ENCODE measurements at places on chromosomes 2 and 18.

DNA sequence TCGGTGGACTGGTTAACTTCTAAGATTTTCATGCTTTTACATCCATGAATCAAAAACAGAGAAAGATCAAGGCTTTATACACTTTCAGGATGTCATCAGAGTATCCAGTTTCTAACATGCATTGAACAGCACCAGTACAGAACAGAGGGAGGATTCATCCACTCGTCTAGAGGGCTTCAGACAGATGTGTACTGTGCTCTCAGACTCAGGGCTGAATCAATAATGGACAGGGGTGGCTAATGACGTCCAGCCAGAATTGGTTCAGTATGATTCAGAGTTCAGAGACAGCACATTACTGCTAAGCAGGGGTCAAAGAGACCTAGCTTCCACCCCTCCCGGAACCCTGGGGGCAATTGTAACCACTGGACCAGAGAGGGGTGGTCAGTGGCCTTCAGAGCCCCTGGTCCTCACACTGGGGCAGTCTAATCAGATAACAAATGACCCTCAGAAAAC, 37.3 kb downstream of the RNU4ATAC start:
- peaks cover 18% of the 10 kb centered on the region for H3K4me1 ChIP-seq
- no peak overlapping the region for H3K4me3 ChIP-seq
- no peaks in the 10 kb centered on the region for H3K27me3 ChIP-seq
- no peak overlapping the region for H3K27ac ChIP-seq
- peaks cover 3% of the 10 kb centered on the region for H3K36me3 ChIP-seq

GRCh38 chr2:195368249-195369217, 288.5 kb upstream of the SLC39A10 start:
- no peaks in the 10 kb centered on the region for H3K4me1 ChIP-seq
- no peak overlapping the region for H3K4me3 ChIP-seq
- DNase-seq, result no peak
- no peaks in the 10 kb centered on the region for H3K27me3 ChIP-seq
- H3K36me3 ChIP-seq, result no peaks in the 10 kb centered on the region

GRCh38 chr2:16656784-16657391, 8.7 kb downstream of the CYRIA start:
- H3K27me3 ChIP-seq, result no peaks in the 10 kb centered on the region
- peak overlapping the region; percentile 58 for H3K27ac ChIP-seq
- peak; percentile 56 for DNase-seq
- peaks cover 100% of the 10 kb centered on the region for H3K4me1 ChIP-seq
- H3K4me3 ChIP-seq, result no peak overlapping the region

- no peak overlapping the region for H3K27ac ChIP-seq
- no peak for DNase-seq
- H3K27me3 ChIP-seq, result no peaks in the 10 kb centered on the region
- H3K4me1 ChIP-seq, result no peaks in the 10 kb centered on the region
- no peak overlapping the region for H3K4me3 ChIP-seq
Observed at GRCh38 chr2:147062073-147062472, 782.8 kb upstream of the ACVR2A start.

DNA sequence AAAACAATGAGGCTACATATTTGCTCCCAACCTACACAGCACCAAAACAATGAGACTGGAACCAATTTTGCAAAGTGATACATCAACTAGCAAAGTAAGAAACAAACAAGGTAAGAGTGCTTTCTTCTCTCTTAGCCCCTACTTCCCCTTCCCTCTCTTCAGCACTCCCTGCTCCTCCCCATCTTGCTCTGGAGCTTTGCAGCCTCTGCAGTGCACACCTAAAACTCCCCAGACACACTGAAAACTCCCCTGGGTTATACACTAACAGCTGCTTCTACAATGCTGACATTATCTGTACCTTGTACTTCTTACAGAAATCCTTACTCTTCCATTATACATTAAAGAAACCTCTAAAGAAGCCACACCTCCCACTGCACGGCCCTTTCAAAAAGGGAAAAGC, 93.7 kb downstream of the RBMS1 start:
- H3K27ac ChIP-seq, result no peak overlapping the region
- peaks cover 85% of the 10 kb centered on the region for H3K4me1 ChIP-seq
- DNase-seq, result no peak
- no peaks in the 10 kb centered on the region for H3K27me3 ChIP-seq

DNA sequence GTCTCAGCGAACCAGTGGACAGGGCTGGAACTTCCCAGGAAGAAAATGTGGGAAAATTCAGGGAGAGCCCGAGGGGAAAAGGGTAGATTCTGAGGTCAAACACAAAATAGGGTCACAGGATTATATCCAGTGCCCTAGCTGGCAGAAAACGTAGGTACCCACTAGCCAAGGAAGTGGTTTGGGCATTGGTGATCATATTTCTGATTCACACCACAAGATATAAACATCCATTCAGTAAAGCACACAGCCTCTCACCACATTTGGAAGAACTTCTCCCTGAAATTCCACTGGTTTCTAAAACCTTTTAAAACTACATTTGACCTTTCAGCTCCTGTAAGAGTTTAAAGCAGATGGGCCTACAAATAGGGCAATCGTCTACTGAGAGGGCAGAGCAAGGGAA, 186.9 kb downstream of the TTC32 start:
- no peaks in the 10 kb centered on the region for H3K4me1 ChIP-seq
- no peak overlapping the region for H3K27ac ChIP-seq
- DNase-seq, result no peak

DNA sequence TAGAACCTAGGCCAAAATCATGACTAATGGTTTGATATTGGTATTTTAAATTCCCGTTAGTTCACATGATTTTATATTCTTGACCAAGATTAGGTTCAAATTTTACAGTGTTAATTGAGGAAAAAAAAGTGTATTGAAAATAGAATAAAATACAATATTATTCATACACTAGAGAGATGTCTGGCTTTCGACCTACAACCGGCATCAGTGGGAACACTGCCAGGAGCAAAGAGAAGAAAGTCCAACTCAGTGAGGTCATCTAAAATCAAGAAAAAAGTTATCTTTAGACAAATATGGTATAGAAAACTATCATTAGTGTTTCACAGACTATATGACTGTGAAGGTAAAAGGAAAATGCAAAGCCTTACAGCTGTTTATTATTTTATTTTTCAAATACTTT, 81.5 kb downstream of the PIGN start:
- H3K4me1 ChIP-seq, result no peaks in the 10 kb centered on the region
- no peaks in the 10 kb centered on the region for H3K27me3 ChIP-seq
- H3K4me3 ChIP-seq, result no peak overlapping the region
- DNase-seq, result no peak
- no peak overlapping the region for H3K27ac ChIP-seq

DNA sequence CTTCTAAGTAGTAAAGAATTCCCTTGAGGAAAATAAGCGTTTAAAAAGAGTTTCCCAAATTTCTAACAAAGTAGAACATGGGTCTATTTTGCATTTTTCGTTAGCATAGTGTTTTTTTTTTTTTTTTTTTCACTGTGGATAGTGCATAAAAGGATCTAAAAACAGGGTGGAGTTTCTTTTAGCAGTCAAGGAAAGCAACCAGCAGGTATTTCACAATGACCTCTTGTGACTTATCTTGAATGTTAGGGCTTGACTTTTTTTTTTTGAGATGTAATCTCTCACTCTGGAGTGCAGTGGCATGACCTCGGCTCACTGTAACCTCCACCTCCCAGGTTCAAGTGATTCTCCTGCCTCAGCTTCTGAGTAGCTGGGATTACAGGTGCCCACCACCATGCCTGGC, 14.9 kb upstream of the DGKD start:
- no peaks in the 10 kb centered on the region for H3K36me3 ChIP-seq
- H3K4me3 ChIP-seq, result no peak overlapping the region
- H3K4me1 ChIP-seq, result no peaks in the 10 kb centered on the region
- DNase-seq, result no peak

GRCh38 chr2:174233771-174234275, 14.5 kb downstream of the OLA1 start:
- no peak for DNase-seq
- H3K36me3 ChIP-seq, result peaks cover 4% of the 10 kb centered on the region
- H3K4me1 ChIP-seq, result no peaks in the 10 kb centered on the region
- no peaks in the 10 kb centered on the region for H3K27me3 ChIP-seq
- H3K27ac ChIP-seq, result no peak overlapping the region

- H3K27ac ChIP-seq, result no peak overlapping the region
- H3K36me3 ChIP-seq, result no peaks in the 10 kb centered on the region
- no peak overlapping the region for H3K4me3 ChIP-seq
- no peaks in the 10 kb centered on the region for H3K4me1 ChIP-seq
Observed at GRCh38 chr18:3164381-3164780, 55.4 kb downstream of the MYOM1 start.

DNA sequence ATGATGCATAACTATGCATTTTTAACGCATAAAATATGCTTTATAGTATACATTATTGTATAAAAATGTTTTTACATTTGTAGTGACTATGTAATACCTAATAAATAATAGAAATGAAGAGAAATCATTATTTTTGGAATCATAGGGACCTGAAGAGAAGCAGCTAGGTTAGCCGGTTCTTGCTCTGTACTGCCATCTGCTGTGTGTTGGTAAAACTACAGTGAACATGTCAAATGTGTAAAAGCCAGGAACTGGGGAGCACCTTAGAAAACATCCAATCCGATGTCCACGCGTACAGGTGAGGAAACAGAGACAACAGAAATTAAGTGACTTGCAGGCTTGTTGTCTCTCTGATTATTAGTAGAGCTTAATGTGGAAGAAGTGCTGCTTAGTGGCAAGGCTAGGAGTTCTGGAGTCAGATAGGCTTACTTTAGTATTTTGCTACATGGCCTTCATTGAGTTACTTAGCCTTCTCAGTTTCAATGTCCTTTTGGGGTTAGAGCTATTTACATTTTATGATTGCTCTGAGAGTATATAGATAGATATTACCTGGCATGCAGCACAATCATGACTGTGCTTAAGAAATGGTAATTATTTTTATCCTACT, 386.5 kb downstream of the DLGAP1 start:
- no peaks in the 10 kb centered on the region for H3K36me3 ChIP-seq
- H3K4me1 ChIP-seq, result no peaks in the 10 kb centered on the region
- no peaks in the 10 kb centered on the region for H3K27me3 ChIP-seq
- DNase-seq, result no peak
- H3K4me3 ChIP-seq, result no peak overlapping the region

DNA sequence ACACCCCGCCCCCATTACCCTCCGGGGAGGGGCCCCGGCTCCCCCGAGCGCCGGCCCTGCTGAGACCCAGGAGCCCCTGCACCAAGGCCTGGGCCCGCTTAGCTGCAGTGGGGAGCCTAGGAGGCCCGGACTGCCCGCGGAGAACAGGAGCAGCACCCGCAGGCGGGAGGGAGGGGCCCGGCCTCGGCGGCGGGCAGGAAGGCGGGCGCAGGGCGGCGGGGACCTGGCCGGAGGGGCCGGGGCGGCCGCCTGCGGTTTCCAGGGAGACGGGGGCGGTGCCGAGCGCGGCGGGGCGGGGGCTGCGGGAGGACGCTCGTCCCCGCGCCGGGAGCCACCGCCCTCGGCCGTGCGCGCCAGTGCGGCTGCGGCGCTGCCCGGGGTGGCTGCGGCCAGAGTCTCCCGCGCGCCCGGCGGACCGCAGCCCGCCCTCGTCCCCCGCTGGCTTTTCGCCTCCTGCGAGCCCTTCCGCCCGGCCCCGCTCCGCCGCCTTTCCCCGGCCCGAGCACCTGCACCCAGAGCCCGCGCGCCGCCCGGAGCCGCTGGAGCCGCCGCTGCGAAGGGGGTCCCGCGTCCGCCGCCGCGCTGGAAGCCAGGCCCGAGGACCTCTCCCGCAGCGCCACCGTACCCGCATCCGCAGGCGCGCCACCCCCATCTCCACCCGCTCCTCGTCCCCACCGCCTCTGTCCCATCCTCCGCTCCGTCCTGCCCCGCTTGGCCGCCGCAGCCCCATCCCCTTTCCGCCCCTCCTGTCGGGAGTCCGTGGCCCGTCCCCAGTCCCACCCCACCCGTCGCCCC, 17.2 kb downstream of the GPC1 start:
- H3K27me3 ChIP-seq, result peaks cover 53% of the 10 kb centered on the region
- peak; percentile 74 for DNase-seq
- no peaks in the 10 kb centered on the region for H3K36me3 ChIP-seq
- peak overlapping the region; percentile 58 for H3K4me3 ChIP-seq

DNA sequence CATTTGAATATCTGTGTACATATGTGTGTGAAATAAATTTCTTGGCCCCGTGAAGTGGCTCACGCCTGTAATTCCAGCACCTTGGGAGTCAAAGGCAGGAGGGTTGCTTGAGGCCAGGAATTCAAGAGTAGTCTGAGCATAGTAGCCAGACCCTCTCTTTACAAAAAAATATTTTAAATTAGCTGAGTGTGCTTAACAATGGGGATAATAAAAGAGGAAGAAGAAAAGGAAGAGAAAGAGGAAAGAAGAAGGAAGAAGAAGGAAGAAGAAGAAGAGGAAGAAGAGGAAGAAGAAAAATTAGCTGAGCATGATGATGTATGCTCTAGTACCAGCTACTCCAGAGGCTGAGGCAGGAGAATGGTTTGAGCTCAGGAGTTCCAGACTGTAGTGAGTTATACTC, 52.1 kb upstream of the XPO1 start:
- DNase-seq, result no peak
- no peak overlapping the region for H3K27ac ChIP-seq
- no peaks in the 10 kb centered on the region for H3K36me3 ChIP-seq

DNA sequence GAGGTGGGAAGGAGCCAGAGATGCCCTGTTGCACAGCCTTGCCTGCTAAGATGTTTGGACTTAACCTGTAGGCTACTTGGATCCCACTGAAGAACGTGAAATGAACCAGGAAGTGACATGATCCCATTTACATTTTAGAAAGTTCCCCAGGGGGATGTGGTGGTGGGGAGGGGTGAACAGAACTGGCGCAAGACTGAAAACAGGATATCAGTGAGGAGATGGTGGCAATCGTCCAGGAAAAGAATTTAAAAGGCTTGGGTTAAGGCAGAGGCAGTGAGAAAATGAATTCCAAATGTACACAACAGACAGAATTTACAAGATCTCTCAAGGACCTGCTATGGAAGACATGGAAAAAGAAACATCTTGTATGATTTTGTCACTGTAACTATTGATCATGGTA, 42.3 kb downstream of the SULT1C2 start:
- no peak overlapping the region for H3K4me3 ChIP-seq
- no peaks in the 10 kb centered on the region for H3K36me3 ChIP-seq
- no peak for DNase-seq
- H3K27ac ChIP-seq, result no peak overlapping the region
- H3K27me3 ChIP-seq, result no peaks in the 10 kb centered on the region

- H3K4me3 ChIP-seq, result no peak overlapping the region
- H3K27me3 ChIP-seq, result no peaks in the 10 kb centered on the region
- H3K27ac ChIP-seq, result no peak overlapping the region
- no peaks in the 10 kb centered on the region for H3K4me1 ChIP-seq
- H3K36me3 ChIP-seq, result peaks cover 100% of the 10 kb centered on the region
Observed at GRCh38 chr18:12345491-12346239, 31.4 kb downstream of the AFG3L2 start.
